ENCODE measurements at places on chromosomes 3 and 15. TPM values are rescaled to one million over a fixed set of nuclear protein-coding genes. Genes with fewer than 3 reads are reported as not detected.

GYG1 gene
- 76.5 TPM for polyA plus RNA-seq

ARRDC4 gene
- polyA plus RNA-seq, result 13.7 TPM

GABRA5 gene
- not detected for polyA plus RNA-seq

ZNF385D gene
- 21.0 TPM for polyA plus RNA-seq

FBN1 gene
- polyA plus RNA-seq, result 180 TPM

GOLGA6A gene
- 0.08 TPM for polyA plus RNA-seq

SPSB4 gene
- polyA plus RNA-seq, result 18.7 TPM

C15orf62 gene
- 1.4 TPM for polyA plus RNA-seq

SHF gene
- polyA plus RNA-seq, result 7.9 TPM

SI gene
- not detected for polyA plus RNA-seq

ZMYND10 gene
- polyA plus RNA-seq, result 1.4 TPM

CHDH gene
- 0.97 TPM for polyA plus RNA-seq

TRPM1 gene
- not detected for polyA plus RNA-seq

GRCh38 chr15:37898362-37898761, 36.1 kb upstream of the TMCO5A start:
- no peak for DNase-seq

- peak; percentile 73 for DNase-seq
Observed at GRCh38 chr3:101828691-101829436, 20.4 kb upstream of the NFKBIZ start.

DNA sequence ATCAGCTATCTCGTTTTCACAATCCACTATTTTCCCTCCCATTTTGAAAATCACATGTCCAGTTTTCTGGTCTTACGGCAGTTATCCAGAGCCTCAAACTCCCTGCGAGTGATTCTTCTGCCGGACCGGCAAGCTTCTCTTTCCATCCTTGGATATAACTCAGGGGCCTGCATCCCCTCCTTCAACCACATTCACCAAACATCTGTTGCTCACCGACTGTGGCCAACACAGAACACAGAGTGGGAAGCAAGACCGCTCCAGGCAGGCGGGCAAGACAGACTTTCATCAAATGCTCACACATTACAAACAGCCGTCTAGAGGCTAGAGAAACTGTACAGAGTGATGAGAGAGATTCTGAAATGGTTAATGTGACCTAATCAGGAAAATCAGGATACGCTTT, 7.6 kb upstream of the SLC12A8 start:
- DNase-seq, result no peak

GRCh38 chr3:171831936-171832335, 11.2 kb upstream of the TMEM212 start:
- DNase-seq, result no peak

- no peak for DNase-seq
Observed at GRCh38 chr3:43102773-43103480, 3.0 kb downstream of the POMGNT2 start.

GRCh38 chr3:86594838-86595237, 396.1 kb downstream of the VGLL3 start:
- DNase-seq, result no peak

GRCh38 chr3:154018100-154018696, 103.0 kb upstream of the ARHGEF26 start:
- no peak for DNase-seq

DNA sequence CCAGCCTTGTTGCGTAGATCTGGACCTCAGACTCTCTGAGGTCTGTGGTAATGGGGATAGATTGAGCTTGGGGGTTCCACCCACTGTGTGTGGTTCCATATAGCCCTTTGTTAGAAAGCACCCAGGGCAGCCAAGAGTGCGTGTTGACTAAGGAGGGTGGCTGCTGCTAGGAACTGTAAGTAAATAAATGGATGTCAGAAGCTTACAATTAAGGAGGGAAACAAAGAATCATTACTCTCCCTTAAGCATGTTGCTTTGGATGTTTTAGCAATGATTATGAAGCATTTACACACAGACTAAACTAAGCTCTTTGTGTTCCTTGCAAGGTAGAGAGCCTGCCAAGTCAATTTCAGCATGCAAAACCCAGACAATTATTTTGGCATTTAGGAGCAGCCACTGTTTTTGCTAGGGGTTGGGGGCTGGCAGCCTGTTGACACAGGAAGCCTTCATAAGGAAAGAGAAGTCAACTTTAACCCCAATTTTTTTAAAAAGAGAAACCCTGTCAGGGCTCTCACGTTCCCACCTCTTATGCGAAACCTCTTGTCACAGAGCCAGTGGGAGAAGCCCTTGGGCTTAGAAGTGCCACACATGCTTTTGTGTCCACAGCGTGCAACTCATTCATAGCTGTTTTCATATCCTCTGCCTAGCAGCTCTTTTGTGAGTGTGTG, 127.8 kb downstream of the CMSS1 start:
- DNase-seq, result no peak

DNA sequence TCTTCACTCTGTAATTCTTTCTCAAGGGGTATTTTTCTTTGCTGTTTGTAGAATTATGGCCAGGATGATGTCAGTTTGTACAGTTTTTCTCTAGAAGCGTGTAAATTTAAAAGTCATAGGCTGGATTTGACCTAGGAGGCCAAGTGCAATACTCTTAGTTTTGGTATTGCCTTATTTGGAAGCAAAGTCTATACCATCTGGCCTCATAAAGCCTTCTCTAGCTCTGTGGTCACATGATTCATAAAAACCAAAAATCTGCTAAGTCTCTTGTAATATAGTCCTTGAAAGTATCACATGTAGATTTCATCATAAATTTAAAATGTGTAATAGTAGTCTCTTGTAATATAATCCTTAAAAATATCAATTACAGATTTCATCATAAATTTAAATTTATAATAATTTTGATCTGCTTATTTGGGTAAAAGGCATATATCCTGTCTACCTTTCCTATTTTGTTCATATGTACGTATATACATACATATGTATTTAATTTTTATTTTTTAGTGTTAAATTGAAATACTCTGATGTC, 25.6 kb downstream of the TEX9 start:
- no peak for DNase-seq

GRCh38 chr3:127822682-127823425, 539 bp upstream of the MGLL start:
- peak; percentile 72 for DNase-seq

DNA sequence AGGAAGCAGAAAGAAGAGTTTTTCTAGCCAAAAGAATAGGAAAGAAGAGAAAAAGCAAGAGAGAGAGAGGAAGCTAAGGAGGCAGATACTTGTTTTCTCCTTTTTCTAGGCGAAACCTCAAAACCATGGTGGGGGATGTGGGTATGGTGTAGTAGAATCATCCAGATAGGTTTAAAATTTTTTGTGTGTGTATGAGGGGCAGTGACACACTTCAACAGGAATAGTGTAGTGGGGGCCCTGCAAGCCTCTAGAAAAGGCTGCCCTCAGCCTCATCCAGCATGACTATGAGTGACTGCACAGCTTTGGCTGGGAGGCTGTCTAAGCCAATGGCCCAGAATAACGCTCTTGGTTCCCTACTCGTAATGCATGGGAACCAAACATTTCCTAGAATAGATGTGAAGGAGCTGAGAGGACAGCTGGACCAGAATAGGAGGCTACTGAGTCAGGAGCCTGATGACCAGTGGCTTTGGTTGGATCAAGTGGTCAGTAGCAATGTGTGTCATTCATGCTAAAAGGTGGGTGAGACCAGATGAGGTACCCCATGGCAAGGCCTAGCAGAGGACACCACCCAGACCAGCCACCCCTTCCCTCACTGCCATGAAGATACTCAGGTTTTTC, 24.4 kb downstream of the MOBP start:
- DNase-seq, result no peak

DNA sequence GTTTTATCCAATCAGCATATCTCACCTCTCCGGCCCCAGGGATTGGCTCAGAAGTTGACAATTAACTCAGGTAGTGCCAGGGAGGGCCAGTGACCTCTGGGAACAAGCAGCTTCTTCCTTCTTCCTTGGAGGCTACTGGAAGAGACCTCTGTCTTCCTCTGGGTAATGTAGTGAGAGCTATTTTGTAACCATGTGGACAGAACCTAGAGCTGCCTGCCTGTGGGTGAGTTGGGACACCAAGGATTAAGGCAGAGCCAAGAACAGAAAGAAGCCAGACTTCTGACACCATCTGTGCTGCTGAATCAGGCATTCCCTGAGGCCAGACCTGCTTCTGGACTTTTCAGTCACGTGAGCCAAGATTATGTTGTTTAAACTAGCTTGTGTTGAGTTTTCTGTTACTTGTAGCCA, 5.9 kb upstream of the NDUFAF1 start:
- no peak for DNase-seq

- DNase-seq, result no peak
Observed at GRCh38 chr3:197512691-197513571, 42.8 kb downstream of the BDH1 start.

- peak; percentile 42 for DNase-seq
Observed at GRCh38 chr15:54033356-54033860, 55.2 kb downstream of the UNC13C start.

- no peak for DNase-seq
Observed at GRCh38 chr3:61141227-61141626, 110.0 kb downstream of the FHIT start.

GRCh38 chr3:116265320-116265695, 180.0 kb downstream of the LSAMP start:
- DNase-seq, result no peak

DNA sequence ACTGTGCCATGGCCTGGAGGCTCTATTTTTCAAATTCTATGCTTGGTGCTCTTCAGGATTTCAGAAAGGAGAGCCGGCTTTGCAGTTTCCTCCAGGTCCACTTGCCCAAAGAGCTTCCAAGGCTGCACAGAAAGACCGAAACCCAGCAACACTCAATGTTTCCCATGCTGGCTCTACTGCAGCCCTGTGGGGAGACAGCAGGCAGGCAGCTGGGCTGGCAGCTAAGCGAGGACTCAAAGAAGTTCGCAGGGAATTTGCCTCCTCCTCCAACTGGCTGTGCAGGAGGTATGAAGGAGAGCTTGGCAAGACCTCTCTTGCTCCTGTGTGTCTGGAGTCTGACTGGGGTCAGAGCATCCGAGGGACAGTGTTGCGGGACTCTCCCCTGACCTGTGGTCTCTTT, 17.4 kb upstream of the ITGA11 start:
- DNase-seq, result no peak

DNA sequence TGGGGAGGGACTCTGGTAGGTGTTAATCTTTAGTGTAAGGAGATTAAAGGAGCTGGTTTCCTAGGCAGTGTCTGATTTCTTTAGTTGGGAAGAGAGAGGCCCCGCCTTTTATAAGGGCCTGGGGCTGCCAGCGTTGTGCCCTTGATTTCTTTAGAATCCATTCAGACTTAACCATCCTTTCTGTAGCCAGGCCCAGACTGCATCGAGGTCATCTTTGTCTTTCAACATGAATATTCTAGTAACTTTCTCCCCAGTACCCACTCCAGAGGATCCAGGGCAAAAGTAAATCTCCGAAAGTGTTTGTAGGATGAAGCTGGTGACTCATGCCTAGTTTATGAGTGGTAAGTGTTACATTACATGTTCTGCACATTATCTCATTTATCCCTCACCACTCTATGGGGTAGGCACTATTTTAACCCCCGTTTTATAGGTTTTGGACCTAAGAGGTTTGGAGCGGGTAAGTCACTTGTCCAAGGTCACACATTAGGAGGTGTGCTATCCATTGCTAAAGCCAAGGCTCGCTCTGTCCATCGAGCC, 11.8 kb upstream of the USP3 start:
- DNase-seq, result no peak

GRCh38 chr3:73832426-73832825, 207.7 kb upstream of the PDZRN3 start:
- no peak for DNase-seq

DNA sequence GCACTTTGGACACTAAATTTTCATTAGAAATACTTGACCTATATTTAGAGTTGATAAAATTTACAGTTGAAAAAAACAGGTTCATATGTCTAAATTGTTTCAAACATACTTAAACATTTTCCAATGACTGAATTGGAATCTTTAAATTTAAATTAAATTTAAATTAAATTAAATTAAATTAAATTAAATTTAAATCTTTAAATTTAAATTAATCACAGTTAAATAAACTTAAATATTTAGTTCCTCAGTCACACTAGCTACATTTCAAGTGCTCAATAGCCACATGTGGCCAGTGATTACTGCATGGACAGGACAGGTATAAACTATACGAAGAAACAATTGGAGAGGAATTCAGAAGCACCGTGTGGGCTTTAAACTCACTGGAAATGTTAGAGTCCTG, 16.8 kb downstream of the LRRC3B start:
- no peak for DNase-seq

DNA sequence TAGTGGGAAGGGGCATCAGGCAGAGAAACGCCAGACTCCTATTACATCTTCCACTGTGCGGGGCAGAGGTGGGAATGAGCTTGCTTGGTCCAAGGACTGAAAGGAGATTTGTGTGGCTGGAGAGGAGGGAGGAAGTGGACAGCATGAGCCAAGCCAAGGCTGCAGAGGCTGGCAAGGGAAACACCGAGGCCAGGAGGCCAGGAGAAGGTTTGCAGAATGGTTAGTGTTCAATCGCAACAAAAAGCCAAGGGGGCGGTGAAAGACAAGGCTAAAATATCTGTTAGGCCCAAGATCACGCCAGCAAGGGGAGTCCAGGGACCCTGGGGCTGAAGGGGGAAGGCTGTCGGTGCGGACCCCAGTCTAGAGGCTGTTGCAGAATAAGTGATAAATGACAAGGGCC, 75.8 kb downstream of the CPN2 start:
- no peak for DNase-seq

DNA sequence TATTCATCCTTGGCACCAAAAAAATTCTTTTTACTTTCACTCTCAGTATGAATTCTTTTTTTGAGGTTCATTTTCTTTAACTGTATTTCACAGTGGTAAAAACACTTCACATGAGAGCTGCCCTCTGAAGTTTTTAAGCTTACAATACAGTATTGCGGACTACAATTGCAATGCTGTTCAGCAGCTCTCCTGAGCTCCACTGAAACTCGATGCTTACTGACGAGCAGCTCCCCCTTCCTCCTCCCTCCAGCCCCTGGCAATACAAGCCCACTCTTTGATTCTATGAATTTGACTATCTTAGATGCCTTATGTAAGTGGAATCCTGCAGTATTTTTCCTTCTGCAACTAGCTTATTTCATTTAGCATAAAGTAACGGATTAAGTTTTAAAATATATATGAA, 183.4 kb downstream of the ADAMTS17 start:
- DNase-seq, result no peak

GRCh38 chr3:62153231-62153630, 220.1 kb downstream of the FEZF2 start:
- DNase-seq, result no peak

DNA sequence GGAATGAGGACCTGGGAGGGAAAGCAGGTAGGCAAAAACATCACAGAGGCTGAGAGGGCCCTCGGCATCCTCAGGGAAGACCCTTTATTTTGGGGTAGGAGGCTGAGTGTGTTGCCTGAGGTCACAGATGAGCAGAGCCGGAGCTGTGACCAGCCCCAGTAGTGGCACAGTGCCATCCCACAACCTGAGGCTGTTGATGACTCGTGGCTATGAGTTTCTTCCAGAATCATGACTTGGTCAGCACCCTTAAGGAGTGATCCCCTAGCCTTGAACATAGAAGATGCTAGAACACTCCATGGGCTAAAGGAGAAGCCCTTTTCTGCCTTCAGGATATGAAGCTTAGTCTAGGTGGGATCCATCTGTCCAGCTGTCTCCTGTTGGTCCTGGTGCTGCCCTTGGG, 19.5 kb upstream of the CXCR6 start:
- no peak for DNase-seq

- peak; percentile 48 for DNase-seq
Observed at GRCh38 chr3:40719660-40720287, 195.0 kb downstream of the ZNF621 start.

All from hindlimb muscle (tissue), 1 donor.